ENCODE measurements at places on chromosomes 3 and 15.

DNA sequence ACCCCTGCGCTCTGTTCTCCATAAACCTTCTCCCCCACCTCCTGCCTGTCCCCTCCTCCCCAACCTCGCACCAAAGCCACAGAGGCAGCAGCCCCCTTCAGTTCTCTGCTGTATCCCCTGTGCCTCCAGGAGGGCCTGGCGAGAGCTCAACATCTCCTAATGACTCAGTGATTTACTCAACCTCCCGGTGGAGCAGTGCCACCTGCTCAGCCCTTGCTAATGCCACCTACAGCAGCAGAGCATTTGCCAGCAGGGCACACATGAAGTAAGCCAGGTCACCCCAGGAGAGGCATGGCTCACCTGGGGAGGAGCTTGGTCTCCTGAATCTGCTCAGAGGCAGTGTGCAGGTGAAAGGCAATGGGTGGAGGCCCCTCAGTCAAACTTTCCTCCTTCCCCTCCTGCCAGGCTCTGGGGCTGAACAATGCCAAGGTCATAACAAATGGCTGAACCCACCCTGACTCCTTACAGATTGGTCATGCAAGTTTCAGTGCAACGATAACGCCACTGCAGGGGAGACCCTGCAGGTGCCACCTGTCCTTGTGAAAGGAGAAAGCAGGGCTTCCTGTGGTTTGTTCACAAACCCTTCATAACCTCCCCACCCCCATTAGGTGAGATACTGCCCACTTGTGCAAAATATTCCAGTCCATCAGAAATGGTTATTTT, 19.8 kb downstream of the TRPM1 start:
- no peak for DNase-seq

- no peak for DNase-seq
Observed at GRCh38 chr3:25962255-25962654, 172.4 kb downstream of the OXSM start.

GRCh38 chr3:127542441-127542952, 48.0 kb downstream of the TPRA1 start:
- no peak for DNase-seq

DNA sequence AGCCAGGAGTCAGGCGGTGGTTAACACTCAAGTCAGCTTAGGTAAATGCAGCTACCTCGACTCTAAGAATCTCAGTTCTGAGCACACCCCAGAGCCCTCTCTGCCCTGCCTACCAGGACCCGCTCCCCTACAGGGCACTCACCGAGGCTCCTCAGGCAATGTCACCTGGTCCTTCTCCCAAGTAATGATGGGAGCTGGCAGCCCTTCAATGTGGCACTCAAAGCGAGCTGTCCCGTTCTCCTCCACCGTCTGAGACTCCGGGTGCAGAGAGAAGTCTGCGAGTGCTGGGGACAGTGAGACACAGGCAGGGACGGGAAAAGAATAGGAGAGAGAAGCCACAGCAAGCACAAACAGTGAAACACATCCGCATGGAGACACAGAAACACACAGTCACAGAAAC, 12.7 kb downstream of the IGDCC4 start:
- no peak for DNase-seq

GRCh38 chr3:171377859-171378258, 82.3 kb downstream of the TNIK start:
- DNase-seq = no peak

DNA sequence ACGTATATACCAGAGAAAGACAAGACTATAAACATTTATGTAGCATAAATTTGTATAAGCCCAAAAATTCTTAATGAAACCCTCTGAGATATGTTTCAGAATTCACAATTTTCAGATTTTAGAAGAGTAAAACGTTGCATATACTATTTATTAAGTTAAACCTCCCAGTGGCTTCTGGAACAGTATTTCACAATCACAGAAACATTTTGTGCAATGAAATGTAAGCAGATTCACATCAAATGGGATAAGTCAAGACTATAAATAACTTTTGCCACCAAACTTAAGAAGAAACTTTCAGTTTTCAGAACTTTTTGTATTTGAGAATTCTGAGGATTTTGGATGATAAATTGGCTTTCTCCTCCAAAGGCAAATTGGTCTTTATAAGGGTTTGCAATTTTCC, 9.2 kb downstream of the SLTM start:
- no peak for DNase-seq

DNA sequence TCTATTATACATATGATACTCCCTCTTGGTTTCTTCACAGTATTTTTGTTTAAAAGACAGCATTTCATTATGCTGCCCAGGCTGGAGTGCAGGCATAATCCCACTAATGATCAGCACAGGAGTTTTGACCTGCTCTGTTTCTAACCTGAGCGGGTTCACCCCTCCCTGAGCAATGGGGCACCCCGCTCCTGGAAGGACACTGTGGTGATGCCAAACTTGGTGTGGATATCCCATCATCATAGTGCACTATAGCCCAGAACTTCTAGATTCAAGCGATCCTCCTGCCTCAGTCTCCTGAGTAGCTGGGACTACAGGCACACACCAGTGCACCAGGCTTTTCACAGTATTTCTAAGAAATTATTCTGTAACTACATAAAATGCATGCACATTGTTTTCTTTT, 14.9 kb downstream of the COLQ start:
- no peak for DNase-seq

- DNase-seq = no peak
Observed at GRCh38 chr3:104347291-104347690, 1019.4 kb upstream of the ALCAM start.

DNA sequence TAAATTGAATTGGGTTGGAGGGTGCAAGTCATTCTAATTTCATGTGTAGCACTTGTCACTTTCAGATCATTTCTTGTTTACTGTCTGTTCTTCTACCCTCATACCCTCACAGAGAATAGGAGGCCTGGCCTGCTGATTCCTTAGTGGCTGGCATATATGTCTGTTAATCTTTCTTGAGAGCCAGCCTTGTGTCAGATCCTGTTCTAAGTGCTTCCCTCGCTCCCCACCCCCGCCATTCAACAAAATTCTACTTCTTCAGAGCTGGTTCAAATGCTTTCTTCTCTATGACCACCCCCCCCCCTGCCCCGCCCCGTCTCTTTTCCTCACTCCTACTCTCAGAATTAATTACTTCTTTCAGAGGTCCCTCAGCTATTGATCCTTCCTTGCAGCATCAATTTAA, 1.5 kb upstream of the U2SURP start:
- no peak for DNase-seq

- peak; percentile 8 for DNase-seq
Observed at GRCh38 chr15:20294651-20295237, 246.9 kb downstream of the GOLGA6L6 start.
